Progenitor cell of endocrine pancreas (in vitro differentiated cells): ENCODE measurements at places on chromosomes 1 and 21.
A peak's percentile ranks its signal among the peaks of the same experiment; 100 is the strongest.

DNA sequence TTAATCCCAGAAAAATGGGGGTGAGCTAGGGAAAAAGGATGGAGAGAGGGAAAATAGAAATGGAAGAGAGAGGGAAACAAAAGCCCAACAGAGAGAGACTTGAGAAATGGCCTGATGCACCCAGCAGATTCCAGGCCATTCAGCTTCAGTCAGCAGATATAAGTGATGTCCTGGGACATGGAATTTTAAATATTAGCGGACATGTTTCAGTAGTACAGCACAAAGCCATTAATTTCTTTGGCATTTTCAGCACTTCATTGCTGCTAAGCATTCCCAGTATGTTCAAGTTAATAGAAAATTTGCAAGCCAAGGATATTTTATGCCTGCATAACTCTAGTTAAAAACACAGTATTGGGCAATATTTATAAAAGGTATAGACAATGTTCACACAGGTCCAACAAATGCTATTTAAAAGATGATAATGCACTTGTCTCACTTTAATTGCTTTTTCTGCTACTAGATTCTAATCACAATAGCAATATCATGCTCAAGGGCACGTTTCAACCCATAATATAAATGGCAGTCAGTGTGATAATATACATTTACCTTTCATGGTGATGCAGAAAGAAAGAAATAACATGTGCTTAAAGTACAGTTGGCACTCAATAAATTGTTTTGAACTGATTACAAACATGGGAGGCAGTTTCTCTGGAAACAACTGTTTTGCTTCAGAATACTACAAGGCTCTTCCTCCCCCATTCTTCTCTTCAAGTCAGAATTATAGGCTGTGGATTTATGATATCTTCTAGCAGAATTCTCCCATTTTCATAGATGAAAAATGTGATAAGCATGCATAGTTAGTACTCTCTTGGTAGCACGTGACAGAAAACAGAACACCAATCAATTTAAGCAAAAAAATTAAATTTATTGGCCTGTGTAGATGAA, 108.1 kb upstream of the MAGI3 start:
- DNase-seq: no peak
- no peak overlapping the region for H3K27ac ChIP-seq
- no peaks in the 10 kb centered on the region for H3K27me3 ChIP-seq
- H3K4me1 ChIP-seq: peaks cover 16% of the 10 kb centered on the region
- H3K4me3 ChIP-seq: no peak overlapping the region

- H3K4me3 ChIP-seq: no peak overlapping the region
- H3K4me1 ChIP-seq: peaks cover 6% of the 10 kb centered on the region
- H3K36me3 ChIP-seq: peaks cover 9% of the 10 kb centered on the region
- H3K27ac ChIP-seq: no peak overlapping the region
Observed at GRCh38 chr1:233082778-233083550, 132.6 kb downstream of the NTPCR start.

DNA sequence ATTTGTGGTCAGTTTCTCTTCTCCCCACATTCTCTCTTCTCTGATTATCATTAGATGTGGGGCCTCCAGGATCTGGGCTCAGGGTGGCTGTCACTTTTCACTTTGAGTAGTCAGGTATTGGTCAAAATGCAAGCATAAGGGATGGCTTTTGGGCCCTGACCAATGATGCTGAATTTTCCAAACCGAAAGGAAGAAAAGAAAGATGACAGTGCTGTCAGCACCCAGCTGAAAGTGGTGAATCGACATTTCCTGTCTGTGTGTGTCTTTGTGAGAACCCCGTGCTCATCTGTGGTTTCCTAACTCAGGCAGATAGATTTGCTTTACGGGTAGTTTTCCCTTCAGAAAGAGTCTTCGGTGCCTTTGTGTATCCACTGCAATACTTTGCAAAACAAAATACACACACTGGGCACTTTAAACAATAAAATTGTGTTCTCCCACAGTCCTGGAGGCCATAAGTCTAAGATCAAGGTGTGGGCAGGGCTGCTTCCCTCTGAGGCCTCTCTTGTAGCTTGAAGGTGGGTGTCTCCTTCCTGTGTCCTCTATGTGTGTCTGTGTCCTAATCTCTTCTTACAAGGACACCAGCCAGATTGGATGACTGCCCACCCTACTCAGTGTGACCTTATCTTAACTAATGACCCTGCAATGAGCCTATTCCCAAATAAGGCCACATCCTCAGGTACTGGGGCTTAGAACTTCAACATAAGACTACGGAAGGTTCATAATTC, 274.8 kb upstream of the AJAP1 start:
- H3K27me3 ChIP-seq: peaks cover 3% of the 10 kb centered on the region
- H3K4me1 ChIP-seq: no peaks in the 10 kb centered on the region
- H3K27ac ChIP-seq: no peak overlapping the region

DNA sequence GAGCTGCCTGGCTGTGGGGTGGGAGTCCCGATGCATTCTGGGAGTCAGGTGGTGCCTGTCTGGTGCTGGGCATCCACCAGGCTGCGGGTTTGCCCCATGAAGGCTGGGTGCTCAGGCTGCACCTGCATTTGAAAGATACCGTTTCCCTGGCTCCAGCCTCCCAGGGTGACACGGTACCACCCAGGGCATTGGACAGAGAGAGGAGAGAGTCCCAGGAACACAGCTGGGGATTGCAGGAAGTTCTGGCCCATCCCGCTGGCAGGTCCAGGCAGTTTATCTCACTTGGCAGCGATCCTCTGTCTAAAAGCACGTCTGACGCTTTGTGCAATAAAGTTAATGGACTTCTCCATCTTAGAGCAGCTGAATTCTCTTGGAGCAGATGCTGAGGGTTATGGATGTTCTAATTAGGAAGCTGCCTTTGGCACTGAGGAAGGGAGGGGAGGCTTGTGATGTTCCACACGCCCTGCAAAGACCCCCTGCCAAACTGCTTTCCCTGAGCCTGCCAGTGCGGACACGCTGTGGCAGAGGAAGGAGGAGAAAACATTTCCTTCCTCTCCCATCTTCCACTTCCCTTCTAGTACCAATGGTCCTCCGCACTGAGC, 246.9 kb downstream of the GRIK3 start:
- peaks cover 31% of the 10 kb centered on the region for H3K27me3 ChIP-seq
- no peaks in the 10 kb centered on the region for H3K36me3 ChIP-seq
- no peak overlapping the region for H3K4me3 ChIP-seq
- no peak for DNase-seq
- peaks cover 3% of the 10 kb centered on the region for H3K4me1 ChIP-seq
- H3K27ac ChIP-seq: no peak overlapping the region

DNA sequence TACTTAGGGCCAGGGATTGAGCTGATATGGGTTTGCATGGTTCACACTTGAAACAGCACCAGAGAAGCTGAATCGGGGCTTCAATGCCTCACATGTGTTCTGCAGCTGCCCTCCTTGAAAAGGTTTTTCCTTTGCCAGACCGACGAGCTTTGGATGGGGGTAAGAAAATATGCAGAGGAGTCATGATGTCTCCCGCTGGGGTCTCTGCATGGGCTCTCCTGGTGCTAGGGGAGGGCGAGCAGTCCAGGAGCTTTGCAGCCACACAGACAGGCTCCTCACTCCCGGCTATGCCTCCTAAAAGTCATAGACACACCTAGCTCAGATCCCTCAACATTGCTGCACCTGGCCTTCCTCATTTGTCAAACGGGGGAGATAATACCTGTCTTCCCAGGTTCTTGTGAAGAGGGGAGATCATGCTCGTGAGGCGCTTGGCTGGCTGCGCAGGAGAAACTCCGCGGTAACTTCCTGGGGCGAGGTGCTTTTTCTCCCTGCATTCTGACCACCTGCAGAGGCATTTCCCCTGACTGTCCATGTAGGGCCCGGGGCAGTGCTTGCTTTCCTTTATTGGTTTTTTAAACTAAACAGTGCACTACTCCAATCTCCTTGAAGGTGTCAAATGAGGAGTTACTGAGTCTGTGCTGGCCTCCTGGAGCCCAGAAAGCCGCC, 112.4 kb downstream of the PLXNA2 start:
- H3K27ac ChIP-seq: no peak overlapping the region
- no peak for DNase-seq
- no peaks in the 10 kb centered on the region for H3K36me3 ChIP-seq
- H3K4me1 ChIP-seq: peaks cover 12% of the 10 kb centered on the region
- H3K4me3 ChIP-seq: no peak overlapping the region

DNA sequence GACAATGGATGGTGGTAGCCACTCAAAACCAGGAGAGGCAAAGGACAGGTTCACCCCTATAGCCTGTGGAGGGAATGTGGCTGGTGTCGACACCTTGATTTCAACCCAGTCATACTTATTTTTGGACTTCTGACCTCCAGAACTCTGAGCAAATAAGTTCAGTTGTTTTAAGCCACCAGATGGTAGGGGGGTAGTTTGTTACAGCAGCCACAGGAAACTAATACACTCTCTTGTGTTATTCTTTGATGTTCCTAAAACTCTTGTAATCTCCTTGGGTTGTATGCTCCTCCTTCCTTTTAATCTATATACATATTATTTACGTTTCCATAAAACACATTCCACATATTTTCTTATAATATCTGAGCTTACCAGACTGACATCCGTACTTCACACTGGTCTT, 65.9 kb downstream of the ZBTB18 start:
- no peak for DNase-seq
- H3K27ac ChIP-seq: no peak overlapping the region
- no peaks in the 10 kb centered on the region for H3K36me3 ChIP-seq
- H3K4me3 ChIP-seq: no peak overlapping the region

- no peak for DNase-seq
- no peaks in the 10 kb centered on the region for H3K36me3 ChIP-seq
- H3K27ac ChIP-seq: no peak overlapping the region
- no peak overlapping the region for H3K4me3 ChIP-seq
Observed at GRCh38 chr1:207565546-207566468, 69.8 kb downstream of the CR1 start.

- DNase-seq: no peak
- H3K4me1 ChIP-seq: peaks cover 33% of the 10 kb centered on the region
- peaks cover 19% of the 10 kb centered on the region for H3K36me3 ChIP-seq
- H3K27me3 ChIP-seq: no peaks in the 10 kb centered on the region
- H3K27ac ChIP-seq: no peak overlapping the region
Observed at GRCh38 chr21:46226146-46226545, 2.4 kb downstream of the LSS start.

- no peaks in the 10 kb centered on the region for H3K27me3 ChIP-seq
- H3K27ac ChIP-seq: peak overlapping the region; percentile 51
- no peak overlapping the region for H3K4me3 ChIP-seq
- H3K4me1 ChIP-seq: peaks cover 36% of the 10 kb centered on the region
- DNase-seq: no peak
Observed at GRCh38 chr1:94672001-94672400, 130.4 kb upstream of the F3 start.

GRCh38 chr1:184583849-184584248, 170.8 kb downstream of the EDEM3 start:
- H3K4me1 ChIP-seq: peaks cover 7% of the 10 kb centered on the region
- H3K27me3 ChIP-seq: no peaks in the 10 kb centered on the region
- peak overlapping the region; percentile 25 for H3K4me3 ChIP-seq
- peaks cover 2% of the 10 kb centered on the region for H3K36me3 ChIP-seq
- no peak for DNase-seq

DNA sequence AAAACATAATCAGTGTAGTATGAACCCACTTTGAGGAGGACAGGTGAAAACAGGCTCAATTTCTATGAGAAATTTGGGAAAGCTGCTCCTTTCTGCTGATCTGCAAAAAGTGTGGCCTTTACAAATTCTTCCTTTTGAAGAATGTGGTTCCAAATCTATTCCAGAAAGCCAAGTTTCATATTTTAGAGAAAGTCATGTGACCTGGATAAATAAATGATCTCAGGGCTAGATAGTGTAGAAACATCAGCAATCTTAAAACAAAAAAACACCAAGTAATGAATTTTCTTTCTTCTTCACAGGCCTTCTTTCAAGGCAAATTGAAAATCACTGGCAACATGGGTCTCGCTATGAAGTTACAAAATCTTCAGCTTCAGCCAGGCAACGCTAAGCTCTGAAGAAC, 11.7 kb upstream of the PODN start:
- peaks cover 3% of the 10 kb centered on the region for H3K27me3 ChIP-seq
- no peak overlapping the region for H3K4me3 ChIP-seq
- peaks cover 5% of the 10 kb centered on the region for H3K4me1 ChIP-seq
- H3K36me3 ChIP-seq: peaks cover 17% of the 10 kb centered on the region
- H3K27ac ChIP-seq: no peak overlapping the region

DNA sequence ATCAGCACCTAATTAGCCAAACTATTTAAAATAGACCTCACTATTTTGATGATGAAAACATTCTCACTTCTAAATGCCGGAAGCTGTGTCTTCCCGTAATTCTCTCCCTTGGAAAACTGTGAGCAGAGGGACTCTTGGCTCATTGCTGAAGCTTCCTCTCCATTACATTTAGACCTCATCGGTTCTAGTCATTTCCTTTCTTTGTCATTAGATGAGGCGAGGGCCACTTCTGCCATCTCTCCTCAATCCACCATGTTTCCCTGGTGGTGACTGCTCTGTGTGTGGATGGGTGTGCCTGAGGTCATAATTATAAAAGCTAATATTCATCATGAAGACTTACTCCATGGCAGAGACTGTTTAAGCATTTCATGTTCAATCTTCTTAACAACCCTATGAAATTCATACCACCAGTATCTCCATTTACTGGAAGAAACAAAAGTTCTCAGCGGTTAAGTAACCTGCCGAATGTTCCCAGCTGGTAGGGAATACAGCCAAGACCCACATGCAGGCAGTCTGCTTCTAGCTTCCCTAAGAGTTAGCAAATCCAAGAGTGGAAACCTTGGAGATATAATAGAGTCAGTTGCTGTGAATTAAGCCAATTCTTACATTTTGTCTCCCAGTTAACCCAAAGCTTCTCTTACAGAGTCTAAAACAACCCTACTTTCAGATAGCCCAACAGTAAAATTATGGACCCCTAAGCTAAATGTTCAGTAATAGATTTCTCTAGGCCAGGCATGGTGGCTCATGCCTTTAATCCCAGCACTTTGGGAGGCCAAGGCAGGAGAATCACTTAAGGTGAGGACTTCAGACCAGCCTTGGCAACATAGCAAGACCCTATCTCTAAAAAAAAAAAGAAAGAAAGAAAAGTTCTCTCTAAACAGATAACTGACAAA, 156.2 kb downstream of the ZBTB18 start:
- H3K4me3 ChIP-seq: no peak overlapping the region
- DNase-seq: no peak
- no peaks in the 10 kb centered on the region for H3K36me3 ChIP-seq
- peaks cover 4% of the 10 kb centered on the region for H3K27me3 ChIP-seq

DNA sequence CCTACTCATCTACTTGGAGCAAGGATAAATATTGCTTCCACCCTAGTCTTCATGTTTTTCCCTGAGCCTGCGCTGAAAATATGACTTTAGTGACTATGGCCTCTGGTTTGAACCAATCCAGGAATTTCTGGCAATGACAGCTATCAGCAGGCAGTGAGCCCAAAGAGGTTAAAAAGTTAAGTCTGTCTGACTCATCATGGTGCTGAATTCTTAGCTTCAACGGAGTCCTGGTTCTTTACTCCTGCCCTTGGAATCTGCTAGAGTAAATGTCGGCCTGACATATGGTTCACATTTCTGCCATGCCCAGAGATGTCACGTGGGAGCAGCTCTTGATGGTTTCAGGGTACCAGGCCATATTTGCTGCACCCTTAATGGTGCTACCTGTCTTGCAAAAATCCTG, 351.6 kb upstream of the PLXNA2 start:
- H3K36me3 ChIP-seq: no peaks in the 10 kb centered on the region
- H3K4me1 ChIP-seq: peaks cover 11% of the 10 kb centered on the region
- H3K27ac ChIP-seq: no peak overlapping the region
- H3K27me3 ChIP-seq: peaks cover 8% of the 10 kb centered on the region

GRCh38 chr1:94803517-94804441, 16.4 kb upstream of the SLC44A3 start:
- H3K27ac ChIP-seq: peak overlapping the region; percentile 31
- no peaks in the 10 kb centered on the region for H3K36me3 ChIP-seq
- DNase-seq: no peak
- no peaks in the 10 kb centered on the region for H3K27me3 ChIP-seq
- no peak overlapping the region for H3K4me3 ChIP-seq
